ENCODE measurements at places on chromosomes 1 and 21.

- DNase-seq, result peak; percentile 63
Observed at GRCh38 chr1:157154940-157155514, 16.8 kb upstream of the ETV3 start.

DNA sequence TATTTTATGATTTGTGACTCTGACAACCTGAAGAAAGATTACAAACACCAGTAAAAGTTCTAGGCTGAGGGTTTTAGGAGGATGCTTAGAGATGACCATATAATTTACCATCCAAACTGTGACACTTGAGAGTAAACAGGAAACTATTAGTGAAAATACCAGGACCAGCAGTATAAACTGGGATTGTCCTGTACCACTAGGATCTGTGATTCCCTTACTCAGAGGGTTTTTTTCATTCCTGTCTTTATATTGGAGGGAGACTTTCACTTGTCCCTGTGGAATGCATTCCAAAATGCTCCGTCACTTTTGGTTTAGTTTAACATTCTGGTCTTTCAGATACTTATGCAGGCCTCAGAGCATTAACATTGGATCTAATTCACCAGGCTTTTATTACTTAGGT, 482.9 kb downstream of the PTBP2 start:
- no peak for DNase-seq

DNA sequence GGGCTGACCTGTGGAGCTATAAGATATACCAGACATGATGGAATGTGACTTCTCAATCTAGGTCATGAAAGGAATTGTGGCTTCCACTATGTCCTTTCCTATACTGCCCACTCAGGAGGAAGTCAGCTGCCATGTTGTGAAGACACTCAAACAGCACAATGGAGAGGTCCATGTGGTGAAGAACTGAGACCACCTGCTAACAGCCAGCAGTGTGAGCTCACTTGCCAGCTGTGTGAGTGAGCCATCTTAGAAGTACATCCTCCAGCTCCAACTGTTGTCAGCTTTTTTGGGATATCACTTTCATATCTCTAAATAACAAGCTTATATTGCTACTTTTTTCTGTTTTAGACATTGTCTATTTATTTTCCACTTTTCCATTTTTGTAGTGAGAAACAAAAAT, 29.7 kb downstream of the OLFML3 start:
- no peak for DNase-seq

DNA sequence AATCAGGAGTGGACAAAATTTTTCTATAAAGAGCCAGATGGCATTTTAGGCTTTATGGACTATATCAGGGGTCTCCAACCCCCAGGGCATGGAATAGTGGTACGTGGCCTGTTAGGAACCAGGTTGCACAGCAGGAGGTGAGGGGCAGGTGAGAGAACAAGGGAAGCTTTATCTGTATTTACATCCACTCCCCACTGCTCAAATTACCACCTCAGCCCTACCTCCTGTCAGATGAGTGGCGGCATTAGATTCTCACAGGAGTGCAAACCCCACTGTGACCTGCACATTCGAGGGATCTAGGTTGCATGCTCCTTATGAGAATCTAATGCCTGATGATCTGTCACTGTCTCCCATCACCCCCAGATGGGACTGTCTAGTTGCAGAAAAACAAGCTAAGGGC, 13.9 kb downstream of the PHTF1 start:
- DNase-seq, result no peak

- no peak for DNase-seq
Observed at GRCh38 chr1:204925701-204926100, 55.0 kb downstream of the NFASC start.

- DNase-seq, result peak; percentile 71
Observed at GRCh38 chr1:224182057-224182865, 779 bp upstream of the DEGS1 start.

- DNase-seq, result no peak
Observed at GRCh38 chr1:154575951-154576566, 8.5 kb downstream of the CHRNB2 start.

- peak; percentile 93 for DNase-seq
Observed at GRCh38 chr1:172638885-172639831, 19.7 kb upstream of the FASLG start.

- no peak for DNase-seq
Observed at GRCh38 chr1:41622859-41623732, 138.6 kb upstream of the EDN2 start.

DNA sequence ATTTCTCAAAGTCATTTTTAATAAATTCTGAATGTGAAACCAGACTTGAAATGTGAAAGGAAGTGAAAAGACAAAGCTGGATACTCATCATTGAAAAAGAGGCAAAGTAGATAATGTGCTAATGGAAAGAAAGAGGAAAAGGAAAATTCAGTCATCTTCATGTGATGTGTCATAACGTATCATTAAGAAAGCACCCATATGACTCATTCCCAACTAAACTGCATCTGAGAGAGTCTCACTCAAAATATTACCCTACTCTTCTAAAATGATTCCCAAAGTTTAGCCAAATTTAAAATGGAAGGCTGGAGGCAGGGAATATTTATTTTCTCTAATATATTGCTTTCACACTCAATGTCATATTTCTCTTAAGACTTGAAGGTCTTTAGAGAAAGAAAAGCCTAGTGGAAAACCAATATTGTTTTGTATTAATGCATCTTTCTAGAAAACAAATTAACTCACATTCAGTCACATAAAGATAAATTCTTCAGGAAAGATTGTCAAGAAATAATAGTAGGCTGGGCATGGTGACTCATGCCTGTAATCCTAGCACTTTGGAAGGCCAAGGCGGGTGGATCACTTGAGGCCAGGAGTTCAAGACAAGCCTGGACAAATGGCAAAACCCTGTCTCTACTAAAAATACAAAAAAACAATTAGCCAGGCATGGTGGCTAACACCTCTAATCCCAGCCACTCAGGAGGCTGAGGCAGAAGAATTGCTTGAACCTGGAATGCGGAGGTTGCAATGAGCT, 129.9 kb downstream of the SLC30A10 start:
- DNase-seq, result no peak

DNA sequence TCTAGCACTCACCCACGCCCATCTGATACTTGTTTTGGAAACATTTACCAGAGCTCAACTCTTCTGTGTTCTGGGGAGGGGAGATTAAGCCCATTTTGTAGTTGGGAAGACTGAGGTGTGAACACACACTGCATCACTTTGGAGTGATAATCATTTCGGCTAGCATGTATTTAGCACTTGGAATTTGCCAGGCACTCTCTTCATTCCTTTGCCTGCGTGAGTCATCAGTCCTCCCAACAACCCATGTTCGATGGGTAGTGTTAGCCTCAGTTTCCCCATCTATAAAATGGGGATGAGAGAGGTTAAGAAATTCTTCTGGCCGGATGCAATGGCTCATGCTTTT, 182.8 kb upstream of the TMEM51 start:
- no peak for DNase-seq

GRCh38 chr1:175665616-175666015, 77.8 kb downstream of the TNR start:
- DNase-seq, result no peak

- peak; percentile 59 for DNase-seq
Observed at GRCh38 chr1:237470712-237471338, 419.9 kb downstream of the ZP4 start.
